Panc1 (cell line): ENCODE measurements at places on chromosomes 2 and 18. TPM values are rescaled to one million over a fixed set of nuclear protein-coding genes. Genes with fewer than 3 reads are reported as not detected.

- no peaks in the 10 kb centered on the region for H3K36me3 ChIP-seq
- H3K4me3 ChIP-seq, result no peak overlapping the region
- no peak for DNase-seq
- H3K27me3 ChIP-seq, result no peaks in the 10 kb centered on the region
These were observed 139.8 kb downstream of the RNF152 start for GRCh38 chr18:61752973-61753372.

TLX2 gene
- not detected for total RNA-seq

- H3K4me1 ChIP-seq, result no peaks in the 10 kb centered on the region
- peaks cover 2% of the 10 kb centered on the region; the same call in 1 of the 2 replicates for H3K27me3 ChIP-seq
- DNase-seq, result no peak
- no peak overlapping the region for H3K27ac ChIP-seq
- no peak overlapping the region for H3K4me3 ChIP-seq
These were observed 135.6 kb upstream of the KLHL29 start for GRCh38 chr2:23249348-23249747.

DNA sequence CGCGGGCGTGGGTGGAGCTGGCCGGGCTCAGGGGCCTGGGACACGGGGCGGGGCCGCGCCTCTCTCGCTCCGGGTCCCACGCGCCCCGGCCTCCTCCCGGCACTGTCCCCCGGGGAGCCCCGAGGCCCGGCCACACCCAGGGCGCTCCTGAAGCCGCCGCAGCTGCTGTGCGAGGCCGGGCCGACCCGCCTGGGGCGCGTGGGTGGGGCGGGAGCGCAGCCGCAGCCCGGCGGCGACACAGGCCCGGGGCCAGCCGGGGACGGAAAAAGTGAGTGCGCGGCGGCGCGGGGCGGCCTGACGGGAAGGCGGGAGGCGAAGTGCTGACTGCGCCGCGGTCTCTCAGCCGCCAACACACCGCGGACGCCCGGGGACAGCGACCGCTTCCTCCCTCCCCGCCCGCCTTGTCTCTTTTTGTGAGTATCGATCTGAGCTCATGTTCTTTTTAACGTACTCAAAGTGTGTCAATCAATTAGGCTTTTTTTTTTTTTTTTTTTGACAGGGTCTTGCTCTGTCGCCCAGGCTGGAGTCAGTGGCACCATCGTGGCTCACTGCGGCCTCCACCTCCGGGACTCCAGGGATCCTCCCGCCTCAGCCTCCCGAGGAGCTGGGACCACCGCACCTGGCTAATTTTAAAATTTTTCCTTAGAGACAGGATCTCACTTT lies 14.5 kb downstream of the PDCD1 start:
- peaks cover 5% of the 10 kb centered on the region; the same call in 1 of the 2 replicates for H3K4me1 ChIP-seq
- H3K27ac ChIP-seq, result 0 out of 2 replicates have a peak overlapping the region, but pooled peaks have one; percentile 48
- no peak for DNase-seq
- no peaks in the 10 kb centered on the region for H3K36me3 ChIP-seq
- H3K4me3 ChIP-seq, result peak overlapping the region; percentile 41

GRCh38 chr2:221380062-221380461 lies 192.0 kb downstream of the EPHA4 start:
- no peak for DNase-seq
- no peaks in the 10 kb centered on the region for H3K4me1 ChIP-seq
- no peak overlapping the region for H3K4me3 ChIP-seq
- no peak overlapping the region for H3K27ac ChIP-seq

- no peaks in the 10 kb centered on the region for H3K36me3 ChIP-seq
- H3K27ac ChIP-seq, result no peak overlapping the region
- no peak overlapping the region for H3K4me3 ChIP-seq
- no peaks in the 10 kb centered on the region for H3K4me1 ChIP-seq
These were observed 1057.2 kb upstream of the PIK3C3 start for GRCh38 chr18:40897884-40898283.

DNA sequence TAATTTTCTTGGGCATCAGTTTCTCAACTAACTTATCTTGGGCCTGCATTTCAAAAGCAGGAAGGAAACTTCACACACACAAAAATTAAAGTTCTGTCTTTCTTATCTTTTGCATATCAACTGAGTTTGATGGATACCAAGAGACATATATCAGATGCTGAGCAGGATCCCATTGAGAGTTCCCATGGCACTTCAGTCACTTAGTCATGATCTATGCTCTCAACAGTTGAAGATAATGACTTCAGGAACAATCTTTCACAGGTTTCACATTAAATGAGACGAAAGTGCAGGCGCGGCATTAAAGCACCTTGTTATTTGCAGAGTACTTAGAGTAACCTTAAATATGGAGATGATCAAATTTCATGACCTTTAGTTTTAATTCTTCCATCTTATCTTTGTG lies 2139.8 kb upstream of the CELF4 start:
- no peak for DNase-seq
- no peaks in the 10 kb centered on the region for H3K36me3 ChIP-seq
- H3K4me3 ChIP-seq, result no peak overlapping the region
- H3K4me1 ChIP-seq, result no peaks in the 10 kb centered on the region
- no peak overlapping the region for H3K27ac ChIP-seq

- H3K27ac ChIP-seq, result no peak overlapping the region
- no peaks in the 10 kb centered on the region for H3K36me3 ChIP-seq
- no peaks in the 10 kb centered on the region for H3K27me3 ChIP-seq
- no peak for DNase-seq
- no peak overlapping the region for H3K4me3 ChIP-seq
These were observed 68.2 kb upstream of the NEDD4L start for GRCh38 chr18:57975805-57976204.

DNA sequence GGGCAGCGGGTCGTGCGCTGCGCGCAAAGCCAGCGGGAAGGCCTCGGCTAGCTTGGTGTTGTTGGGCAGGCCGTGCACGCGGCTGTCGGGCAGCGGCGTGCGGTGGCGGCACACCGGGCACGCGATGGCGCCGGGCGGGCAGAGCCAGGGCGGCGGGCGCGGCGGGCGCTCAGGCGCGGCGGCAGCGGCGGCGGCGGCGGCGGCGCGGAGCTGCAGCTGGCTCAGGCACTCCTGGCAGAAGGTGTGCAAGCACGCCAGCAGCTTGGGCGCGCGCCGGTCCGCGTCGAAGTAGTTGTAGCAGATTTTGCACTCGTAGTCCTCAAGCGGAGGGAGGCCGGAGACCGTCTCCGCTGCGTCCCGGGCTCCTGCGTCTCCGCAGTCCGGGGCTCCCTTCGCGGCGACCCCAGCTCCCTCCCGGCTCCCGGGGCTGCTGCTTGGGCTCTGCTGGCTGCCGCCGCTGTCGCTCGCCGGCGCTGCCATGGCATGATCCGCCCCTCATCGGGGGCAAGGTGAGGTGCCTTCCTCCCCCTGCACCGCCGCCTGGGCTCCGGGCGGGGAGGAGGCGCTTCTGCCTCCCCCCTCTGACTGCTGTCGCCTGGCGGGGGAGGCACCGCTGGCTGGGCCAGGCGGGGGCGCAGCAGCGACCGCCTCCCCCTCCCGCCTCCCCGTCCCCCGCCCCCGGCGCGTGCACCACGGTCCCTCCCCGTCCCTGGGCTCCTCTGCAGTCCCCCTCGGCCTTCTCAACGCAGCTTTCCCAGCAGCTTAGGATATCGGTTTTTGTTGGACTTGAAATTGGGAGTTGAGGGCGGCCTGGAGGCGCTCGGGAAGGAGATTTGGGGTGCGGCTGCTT lies 21.0 kb upstream of the PAX3 start:
- no peaks in the 10 kb centered on the region for H3K4me1 ChIP-seq
- peak overlapping the region; percentile 43 for H3K4me3 ChIP-seq
- peaks cover 31% of the 10 kb centered on the region for H3K27me3 ChIP-seq
- no peak for DNase-seq
- no peak overlapping the region for H3K27ac ChIP-seq

SF3B1 gene
- 275 TPM for total RNA-seq

DNA sequence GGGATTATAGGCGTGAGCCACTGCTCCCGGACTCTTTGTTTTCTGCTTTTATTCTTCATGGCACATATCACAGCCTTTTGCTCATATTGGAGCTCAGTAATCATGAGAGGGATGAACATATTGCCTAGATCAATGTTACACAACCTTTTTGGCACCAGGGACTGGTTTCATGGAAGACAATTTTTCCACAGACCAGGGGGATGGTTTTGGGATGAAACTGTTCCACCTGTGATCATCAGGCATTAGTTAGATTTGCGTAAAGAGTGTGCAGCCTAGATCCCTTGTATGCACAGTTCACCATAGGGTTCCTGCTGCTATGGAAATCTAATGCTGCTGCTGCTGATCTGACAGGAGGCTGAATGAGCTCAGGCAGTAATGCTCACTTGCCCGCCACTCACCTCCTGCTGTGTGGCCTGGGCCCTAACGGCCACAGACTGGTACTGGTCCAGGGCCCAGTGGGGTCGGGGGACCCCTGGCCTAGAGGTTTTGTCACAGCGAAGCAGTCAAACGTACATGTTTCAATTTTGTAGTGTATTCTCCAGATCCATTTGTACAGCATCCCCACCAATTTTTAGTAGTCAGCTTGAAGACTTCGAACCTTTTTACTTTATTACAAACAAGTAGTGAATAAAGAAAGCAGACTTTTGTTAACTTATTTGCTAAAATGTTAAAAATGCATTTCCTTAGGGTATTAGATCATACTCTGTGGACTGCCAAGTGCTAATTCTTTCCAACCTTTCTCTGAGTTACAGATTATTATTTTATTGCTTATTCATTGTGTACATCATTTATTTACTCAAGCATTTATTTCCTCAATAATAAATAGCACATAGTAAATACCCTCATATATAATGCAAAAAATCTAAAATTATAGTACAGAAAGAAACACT lies 6.2 kb downstream of the DAW1 start:
- no peak for DNase-seq
- no peaks in the 10 kb centered on the region for H3K4me1 ChIP-seq
- no peak overlapping the region for H3K27ac ChIP-seq
- H3K36me3 ChIP-seq, result no peaks in the 10 kb centered on the region
- no peak overlapping the region for H3K4me3 ChIP-seq

- no peak overlapping the region for H3K27ac ChIP-seq
- H3K36me3 ChIP-seq, result no peaks in the 10 kb centered on the region
- peaks cover 6% of the 10 kb centered on the region; the same call in 1 of the 2 replicates for H3K4me1 ChIP-seq
- DNase-seq, result no peak
- no peaks in the 10 kb centered on the region for H3K27me3 ChIP-seq
- no peak overlapping the region for H3K4me3 ChIP-seq
These were observed 30.1 kb upstream of the FMNL2 start for GRCh38 chr2:152304836-152305235.

DNA sequence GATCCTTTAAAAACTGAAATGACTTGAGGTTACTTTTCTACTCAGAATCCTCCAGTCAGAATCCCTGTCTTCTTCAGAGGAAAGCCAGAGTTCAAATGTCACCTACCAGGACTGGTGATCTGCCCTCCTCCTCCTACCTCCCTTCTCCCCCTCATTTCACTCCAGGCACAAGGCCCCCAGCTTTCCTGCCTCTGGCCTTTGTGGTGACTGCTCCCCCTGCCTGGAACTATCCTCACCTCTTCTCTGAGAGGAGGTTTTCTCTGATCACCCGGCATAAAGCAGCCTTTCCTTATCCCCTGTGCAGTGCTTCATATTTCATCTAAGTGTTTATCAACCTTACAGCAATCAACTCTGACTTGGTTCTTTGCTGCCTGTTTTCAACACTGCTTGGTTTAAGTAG lies 6.8 kb downstream of the B3GNT2 start:
- no peaks in the 10 kb centered on the region for H3K36me3 ChIP-seq
- DNase-seq, result no peak
- no peaks in the 10 kb centered on the region for H3K27me3 ChIP-seq
- H3K27ac ChIP-seq, result no peak overlapping the region
- H3K4me3 ChIP-seq, result no peak overlapping the region
